ENCODE measurements at places on chromosomes 13 and 19. TPM values are rescaled to one million over a fixed set of nuclear protein-coding genes. Genes with fewer than 3 reads are reported as not detected.
A peak's percentile ranks its signal among the peaks of the same experiment; 100 is the strongest.

GRCh38 chr13:28958018-28958417, 137.9 kb downstream of the MTUS2 start:
- DNase-seq = no peak

DNA sequence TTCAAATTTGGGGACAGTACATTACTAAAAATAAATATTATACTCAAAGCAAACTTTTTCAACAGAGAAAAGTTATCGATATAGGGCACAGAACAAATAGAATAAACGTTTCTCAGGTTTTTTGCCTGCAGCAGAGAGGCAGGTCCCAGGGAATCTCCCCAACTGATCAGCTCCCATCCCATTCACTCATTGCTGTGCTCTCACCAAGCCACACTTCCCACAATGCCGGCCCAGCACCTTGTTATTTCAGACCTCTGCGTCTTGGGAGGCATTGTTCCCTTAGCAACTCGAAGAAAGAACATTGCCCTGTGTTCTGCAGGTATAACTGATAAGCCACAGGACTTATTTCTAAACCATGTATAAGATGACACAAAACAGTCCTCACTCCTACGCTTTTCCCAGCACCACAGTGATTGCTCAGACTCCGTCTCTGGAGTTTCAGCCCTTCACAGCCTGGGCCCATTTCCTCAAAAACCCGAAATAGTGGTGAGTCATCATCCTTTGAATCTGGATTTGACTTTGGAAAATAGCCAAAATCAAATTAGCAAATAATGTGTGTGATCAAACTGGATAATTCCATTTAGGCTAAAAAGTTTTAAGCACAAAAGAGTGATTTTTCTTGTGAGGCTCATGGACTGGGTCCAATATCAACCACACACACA, 100.4 kb downstream of the DCLK1 start:
- peak; percentile 7 for DNase-seq

DNA sequence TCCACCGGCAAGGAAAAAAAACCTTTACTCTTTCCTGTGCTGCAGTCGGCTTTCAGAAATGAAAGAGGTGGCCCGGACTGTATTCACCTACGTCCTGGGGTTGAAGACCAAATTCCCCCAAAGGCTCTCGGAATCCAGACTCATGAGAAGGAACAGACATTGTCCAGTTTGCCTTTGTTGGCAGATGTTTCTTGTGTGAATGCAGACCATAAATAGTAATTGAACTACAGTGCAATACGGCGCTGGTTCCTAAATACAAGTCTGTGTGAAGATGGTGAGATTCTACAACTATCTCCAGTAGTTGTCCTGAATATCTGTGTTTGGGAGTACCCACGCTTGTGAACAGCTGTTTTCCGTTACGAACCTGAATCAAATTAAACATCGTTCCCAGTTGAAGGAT, 11.2 kb upstream of the PTOV1 start:
- DNase-seq = no peak

The MEIOSIN gene
- not detected for total RNA-seq

- DNase-seq = peak; percentile 29
Observed at GRCh38 chr19:11138601-11139300, 16.8 kb downstream of the SPC24 start.

- DNase-seq = no peak
Observed at GRCh38 chr13:28421676-28422410, 73.1 kb downstream of the FLT1 start.

DNA sequence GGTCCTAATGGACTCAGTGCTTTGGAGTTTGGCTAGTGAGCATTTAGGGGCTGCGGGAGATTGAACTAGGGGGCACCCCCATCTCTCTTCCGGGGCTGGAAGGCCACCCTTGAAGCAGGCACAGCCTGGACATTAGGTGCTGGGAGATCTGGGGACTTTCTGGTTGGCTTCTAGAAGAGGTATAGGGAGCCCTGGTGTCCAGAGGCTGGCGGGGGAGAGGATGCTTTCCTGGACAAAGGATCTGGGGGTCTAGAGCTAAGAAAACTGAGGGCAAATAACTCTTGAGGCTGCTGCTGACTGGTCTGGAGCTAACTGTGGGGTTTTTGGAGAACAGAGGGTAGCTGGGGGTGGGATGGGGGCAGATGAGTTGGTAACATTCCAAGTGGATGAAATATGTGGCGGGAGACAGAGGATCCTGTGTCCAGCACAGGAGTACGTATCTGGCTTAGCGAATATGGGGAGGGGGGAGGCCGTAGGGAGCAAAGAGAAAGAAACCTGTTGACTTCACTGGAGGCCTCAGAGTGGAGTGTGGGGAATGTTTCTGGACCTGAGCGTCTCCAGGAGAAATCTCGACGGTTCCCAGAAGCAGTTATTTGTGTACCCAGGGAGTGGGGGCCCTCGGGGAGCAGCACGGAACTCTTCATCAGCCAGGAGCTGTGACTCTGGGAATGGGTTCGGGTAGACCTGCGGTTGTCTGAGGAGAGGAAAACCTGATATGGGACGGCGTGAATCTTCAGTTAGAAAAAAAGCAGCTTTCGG, 1.4 kb downstream of the HNRNPUL1 start:
- DNase-seq = peak; percentile 17

The IRGC gene
- not detected for total RNA-seq

The CDX2 gene
- not detected for total RNA-seq

DNA sequence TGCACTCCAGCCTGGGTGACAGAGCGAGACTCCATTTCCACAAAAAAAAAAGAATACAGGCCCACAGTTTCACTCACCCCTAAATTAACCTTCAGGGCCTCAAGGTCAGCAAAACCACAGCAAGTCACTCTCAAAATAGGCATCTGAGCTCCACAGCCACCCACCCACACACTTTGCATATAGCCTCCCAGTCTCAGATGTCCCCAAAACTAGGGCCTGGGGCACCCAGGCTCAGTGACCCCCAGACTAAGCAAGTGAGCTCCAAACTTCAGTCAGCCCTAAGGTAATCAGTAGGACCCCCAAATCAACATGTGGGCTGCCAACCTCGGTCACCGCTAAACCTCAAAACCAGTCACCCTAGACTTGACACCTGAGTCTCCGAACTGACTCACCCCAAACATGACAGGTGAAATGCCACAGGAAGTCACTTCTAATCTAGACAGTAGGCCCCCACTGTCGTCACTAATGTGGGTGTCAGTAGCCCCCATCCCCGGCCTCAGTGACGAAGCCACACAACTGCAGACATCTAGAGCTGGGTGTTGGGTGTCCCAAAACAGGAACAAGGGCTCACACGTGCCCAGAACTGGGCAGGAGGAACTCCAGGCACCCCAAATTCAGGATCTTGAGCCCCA, 13.9 kb downstream of the RABAC1 start:
- DNase-seq = no peak

Measured in dermis microvascular lymphatic vessel endothelial cell (primary cell).